ENCODE measurements at places on chromosomes 3 and 15.

DNA sequence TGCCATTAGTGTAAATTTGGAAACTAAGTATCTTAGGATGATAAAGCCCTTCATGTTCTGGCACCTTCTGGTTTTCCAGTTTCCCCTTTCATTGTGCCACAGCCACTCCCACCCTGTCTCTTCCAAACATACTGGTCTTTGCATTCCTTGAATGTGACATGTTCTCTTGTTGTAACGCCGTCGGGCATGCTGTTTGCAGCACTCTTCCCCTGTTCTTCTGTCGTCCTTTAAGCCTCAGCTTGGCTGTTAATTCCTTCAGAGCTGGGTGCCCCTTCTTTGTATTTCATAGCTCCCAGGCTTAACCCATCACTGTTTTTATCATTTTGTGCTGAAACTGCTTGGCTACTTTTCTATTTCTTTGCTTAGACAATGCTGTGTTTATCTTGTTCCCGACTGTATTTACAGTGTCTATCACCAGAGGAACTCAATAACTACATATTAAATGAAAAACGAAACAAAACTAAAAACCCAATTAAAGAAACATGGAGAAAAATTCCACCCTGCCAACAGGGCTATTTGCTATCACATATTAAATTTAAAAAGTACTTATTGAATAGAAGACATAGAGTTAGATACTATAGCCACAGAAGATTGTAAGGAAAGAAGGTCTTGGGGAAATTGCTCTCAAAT, 95.4 kb upstream of the KCNAB1 start:
- no peak for DNase-seq

DNA sequence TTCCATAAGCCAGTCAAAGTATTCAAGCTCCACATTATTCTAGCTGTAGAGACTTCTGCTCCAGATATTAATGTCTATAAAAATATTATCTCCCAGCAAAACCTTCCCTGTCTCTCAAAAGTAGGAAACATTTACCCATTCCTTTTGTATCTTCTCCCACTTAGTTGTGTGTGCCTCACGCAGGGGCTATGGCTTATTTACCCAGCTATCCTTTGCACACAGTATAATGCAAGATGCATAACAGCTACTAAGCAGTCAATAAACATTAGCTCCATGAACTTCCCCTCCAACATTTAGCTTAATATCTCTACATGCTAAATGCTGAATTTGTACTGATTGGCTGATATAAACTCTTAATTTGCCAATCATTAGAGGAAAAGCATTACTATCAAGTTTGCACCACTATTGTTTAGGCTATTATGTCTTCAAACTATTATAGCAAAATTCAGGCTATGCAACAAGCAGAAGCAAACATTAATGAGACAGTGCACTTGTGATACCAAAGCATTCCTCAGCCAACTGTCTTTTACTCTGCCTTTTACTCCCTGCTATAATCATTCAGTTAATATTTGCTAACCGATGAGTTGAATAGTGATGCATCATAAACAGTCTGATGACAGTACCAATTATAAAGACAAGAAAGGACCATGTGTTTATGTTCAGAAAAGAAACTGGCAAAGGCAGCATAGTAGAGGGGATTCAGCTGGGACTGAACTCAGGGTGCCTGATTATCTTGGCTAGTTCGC, 81.2 kb downstream of the PLCH1 start:
- no peak for DNase-seq

DNA sequence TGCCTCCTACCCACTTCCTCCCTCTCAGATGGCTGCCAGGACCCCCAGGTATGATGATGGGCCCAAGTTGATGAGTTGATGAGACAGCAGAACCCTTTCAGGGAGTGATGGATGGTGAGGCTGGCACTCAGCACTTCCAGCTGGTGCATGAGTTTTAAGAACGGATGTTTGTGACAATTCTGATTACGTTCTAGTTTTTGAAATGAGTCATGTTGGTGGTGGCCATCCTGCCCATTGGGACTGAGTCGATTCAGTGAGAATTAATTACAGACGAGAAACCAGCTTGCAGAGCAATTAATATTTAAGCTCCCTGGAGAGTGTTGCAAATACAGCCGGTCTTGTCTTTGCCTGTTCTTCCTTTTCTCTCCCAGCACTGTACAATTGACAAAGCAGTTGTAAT, 56.9 kb upstream of the NR2C2 start:
- no peak for DNase-seq

GRCh38 chr15:36737430-36737891, 158.0 kb downstream of the CDIN1 start:
- DNase-seq = no peak

Data from esophagus squamous epithelium (tissue), 5 donors.